ENCODE measurements at places on chromosomes 2 and 18. TPM values are rescaled to one million over a fixed set of nuclear protein-coding genes. Genes with fewer than 3 reads are reported as not detected.

Gene STON1
- total RNA-seq, result 0.51 TPM

Gene NEURL3
- not detected for total RNA-seq

Gene MALT1
- total RNA-seq, result 20.4 TPM

Gene GAL3ST2
- 1.1 TPM for total RNA-seq

DNA sequence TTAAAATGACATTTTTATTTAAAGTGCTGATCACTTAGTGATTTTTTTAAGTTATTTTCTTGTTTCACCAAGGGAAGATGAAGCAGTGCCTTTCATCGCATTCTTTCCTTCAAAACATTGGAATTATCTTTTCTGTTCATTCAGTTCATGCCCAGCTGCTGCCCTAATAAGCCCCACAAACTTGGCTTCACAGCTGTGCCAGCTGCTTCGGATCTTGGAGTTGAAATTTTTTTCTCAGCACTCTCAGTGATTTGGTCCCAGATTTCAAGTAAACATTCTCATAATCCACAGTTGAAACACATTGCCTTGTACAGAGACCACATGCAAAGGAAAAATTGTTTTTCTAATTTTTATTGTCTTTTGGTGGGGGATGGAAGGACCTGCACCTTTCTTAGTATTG, 353.3 kb upstream of the LRP1B start:
- no peak for DNase-seq

DNA sequence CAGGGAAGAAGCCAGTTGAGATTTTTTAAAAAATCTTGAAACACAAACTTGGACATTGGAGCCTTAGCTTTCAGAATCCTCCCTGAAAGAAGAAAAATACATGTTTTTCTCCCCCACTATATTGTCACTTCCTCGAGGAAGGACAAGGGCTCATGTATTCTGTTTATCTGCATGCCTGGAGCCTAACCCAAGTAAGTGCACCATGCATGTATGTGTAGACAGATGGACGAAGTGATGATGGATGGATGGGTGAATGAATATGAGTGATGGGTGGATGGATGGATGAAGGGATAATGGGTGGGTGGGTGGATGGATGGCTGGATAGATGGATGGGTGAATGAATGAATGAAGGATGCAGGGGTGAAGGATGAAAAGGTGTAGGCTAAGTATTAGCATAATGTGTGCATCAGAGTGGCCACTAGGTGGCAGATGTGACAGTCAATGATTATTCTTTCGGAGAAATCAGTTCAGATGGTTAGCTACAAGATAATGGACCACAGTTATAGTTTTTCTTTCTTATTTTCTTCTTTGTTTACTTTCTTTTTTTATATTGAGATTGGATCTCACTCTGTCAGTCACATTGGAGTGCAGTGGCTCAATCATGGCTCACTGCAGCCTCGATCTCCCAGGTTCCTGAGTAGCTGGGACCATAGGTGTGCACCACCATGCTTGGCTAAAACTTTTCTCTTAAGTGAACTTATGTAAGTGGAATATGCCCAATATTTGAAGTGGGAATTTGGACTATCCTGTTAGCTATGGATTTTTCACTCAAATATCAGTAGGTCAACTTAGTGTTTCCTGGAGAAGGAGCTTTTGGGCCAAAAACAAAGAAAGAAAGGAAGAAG, 18.5 kb upstream of the CCDC93 start:
- DNase-seq, result peak; percentile 69

DNA sequence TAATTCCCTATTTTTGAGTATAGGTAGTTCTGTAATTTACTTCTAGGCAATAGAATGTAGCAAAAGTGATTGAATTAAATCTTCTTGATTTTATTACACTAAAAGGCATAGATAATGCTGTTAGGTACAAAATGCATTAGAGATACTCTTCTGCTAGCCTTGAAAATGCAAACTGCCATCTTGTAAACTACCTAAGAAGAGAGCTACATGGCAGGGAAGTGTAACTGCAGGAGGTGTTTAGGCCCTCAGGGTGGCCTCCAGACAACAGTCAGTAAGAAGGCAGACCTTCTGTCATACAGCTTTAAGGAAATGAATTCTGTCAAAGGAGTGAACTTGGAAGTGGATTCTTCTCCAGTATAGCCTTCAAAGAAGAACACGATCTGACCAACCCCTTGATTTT, 1396.8 kb upstream of the SLC39A10 start:
- no peak for DNase-seq

GRCh38 chr2:85806358-85807118, 52.7 kb downstream of the ATOH8 start:
- no peak for DNase-seq

DNA sequence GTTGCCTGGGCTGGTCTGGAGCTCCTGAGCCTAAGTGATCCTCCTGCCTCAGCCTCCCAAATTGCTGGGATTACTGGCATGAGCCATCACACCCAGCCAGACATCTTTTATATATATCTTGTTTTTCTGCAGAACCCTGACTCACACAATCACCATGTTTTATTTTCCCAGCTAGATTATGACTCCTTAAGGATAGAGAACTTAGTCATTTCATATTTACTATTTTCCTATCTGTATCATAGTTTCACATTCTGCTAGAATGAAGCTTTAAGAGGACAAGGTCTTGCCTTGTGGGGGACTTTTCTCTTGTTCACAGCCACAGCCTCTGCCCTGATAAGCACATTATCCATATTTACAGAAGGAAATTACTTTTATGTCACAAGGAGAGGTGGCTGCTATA, 73.9 kb downstream of the LBH start:
- no peak for DNase-seq

DNA sequence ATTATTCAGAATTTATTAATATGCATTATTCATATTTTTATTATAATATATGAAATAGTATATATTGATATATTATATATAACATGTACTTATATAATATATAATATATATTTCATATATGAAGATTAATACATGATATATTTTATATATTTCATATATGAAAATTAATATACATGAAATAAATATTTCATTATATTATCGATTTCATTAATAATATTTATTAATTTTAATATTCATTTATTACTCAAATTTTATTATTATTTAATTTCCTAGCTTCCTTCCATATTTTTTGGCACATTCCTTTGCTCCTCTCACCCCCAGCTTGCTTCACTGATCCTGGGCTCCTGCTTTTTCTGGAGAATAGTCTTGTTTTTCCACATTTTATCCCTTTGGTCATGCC, 29.7 kb downstream of the CD8B2 start:
- DNase-seq, result no peak

All from OCI-LY7 (cell line).